ENCODE measurements at places on chromosomes 11 and 22. TPM values are rescaled to one million over a fixed set of nuclear protein-coding genes. Genes with fewer than 3 reads are reported as not detected.

The MFRP gene
- not detected for polyA plus RNA-seq

The SLC35C1 gene
- polyA plus RNA-seq: 8.2 TPM

The CCDC15 gene
- 0.32 TPM for polyA plus RNA-seq

- H3K36me3 ChIP-seq: no peaks in the 10 kb centered on the region
- DNase-seq: no peak
- H3K27ac ChIP-seq: no peak overlapping the region
- peaks cover 46% of the 10 kb centered on the region for H3K27me3 ChIP-seq
- peaks cover 51% of the 10 kb centered on the region for H3K4me1 ChIP-seq
- H3K4me3 ChIP-seq: peak overlapping the region; percentile 60
Observed at GRCh38 chr11:313304-313786, 495 bp upstream of the IFITM1 start.

GRCh38 chr22:26050079-26050478, 119.2 kb upstream of the SEZ6L start:
- no peaks in the 10 kb centered on the region for H3K36me3 ChIP-seq
- no peaks in the 10 kb centered on the region for H3K4me1 ChIP-seq
- H3K27me3 ChIP-seq: no peaks in the 10 kb centered on the region
- no peak overlapping the region for H3K4me3 ChIP-seq

GRCh38 chr11:93330446-93330984, at the start of gene DEUP1:
Gene DEUP1, plus strand, starts transcription at chr11:93330742. Its CDS starts 1,518 bp downstream, at chr11:93332260.
- no peak for DNase-seq
- H3K4me1 ChIP-seq: peaks cover 3% of the 10 kb centered on the region
- H3K27ac ChIP-seq: no peak within 1 kb of the TSS
- no peak within 1 kb of the TSS for H3K4me3 ChIP-seq
- H3K27me3 ChIP-seq: peaks cover 53% of the 10 kb centered on the region

All from CD14-positive monocyte (primary cell).